ENCODE measurements at places on chromosomes 11 and 22.

DNA sequence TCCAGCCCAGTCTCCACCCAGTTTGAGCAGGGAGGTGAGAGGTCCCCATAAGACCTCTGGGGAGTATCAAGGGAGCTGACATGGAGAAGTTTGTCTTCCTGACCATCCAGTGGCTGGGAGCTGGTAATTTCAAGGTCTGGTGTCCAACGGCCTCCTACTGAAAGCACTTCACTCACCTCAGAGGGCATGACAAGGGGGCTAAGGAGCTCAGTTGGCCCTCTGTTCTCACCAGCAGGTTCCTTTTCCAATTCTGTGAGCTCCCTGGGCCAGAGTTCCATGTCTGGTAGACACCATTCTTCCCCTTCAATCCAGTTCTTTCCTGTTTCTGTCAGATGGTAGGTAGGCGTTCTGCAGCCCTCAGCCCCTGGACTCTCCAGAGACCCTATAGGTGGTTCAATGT is 3.1 kb downstream of the SELENOH start:
- no peak for DNase-seq

DNA sequence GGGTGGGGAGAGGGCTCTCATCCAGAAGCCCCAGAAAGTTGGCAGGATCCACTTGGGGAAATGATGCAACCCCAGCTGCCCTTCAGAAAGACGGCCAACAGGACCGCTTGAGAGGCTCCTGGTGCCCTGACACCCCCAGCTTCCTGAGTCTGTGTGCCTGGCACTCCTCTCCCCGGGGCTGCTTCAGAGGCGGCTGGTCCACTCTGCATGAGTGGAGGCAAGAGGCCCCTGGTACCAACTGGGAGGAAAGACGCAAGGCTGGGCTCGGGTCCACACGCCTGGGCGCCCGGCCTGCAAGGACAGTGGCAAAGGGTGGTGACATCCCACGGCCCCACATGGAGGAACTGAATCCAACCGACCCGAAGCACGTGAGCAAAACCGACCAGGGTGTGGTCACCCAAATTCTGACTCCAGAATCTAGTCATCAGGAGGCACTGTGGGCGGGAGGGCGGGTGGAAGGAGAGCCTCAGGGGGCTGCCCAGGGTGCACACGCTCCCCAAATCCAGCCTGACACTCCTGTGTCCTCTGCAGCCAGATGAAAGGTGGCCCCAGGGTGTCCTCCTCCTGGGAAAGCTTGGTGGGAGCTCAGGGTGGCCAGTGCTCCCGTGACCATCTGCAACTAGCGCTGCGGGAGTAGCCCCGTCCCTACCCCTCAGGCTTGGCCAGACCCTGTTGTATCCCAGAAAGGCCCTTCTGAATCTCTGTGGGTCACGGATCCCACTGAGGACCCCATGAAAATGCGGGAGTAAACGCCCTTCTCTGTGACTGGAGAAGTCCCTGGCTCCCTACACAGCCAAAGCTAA is 3.7 kb downstream of the RNH1 start:
- peak; percentile 18 for DNase-seq

DNA sequence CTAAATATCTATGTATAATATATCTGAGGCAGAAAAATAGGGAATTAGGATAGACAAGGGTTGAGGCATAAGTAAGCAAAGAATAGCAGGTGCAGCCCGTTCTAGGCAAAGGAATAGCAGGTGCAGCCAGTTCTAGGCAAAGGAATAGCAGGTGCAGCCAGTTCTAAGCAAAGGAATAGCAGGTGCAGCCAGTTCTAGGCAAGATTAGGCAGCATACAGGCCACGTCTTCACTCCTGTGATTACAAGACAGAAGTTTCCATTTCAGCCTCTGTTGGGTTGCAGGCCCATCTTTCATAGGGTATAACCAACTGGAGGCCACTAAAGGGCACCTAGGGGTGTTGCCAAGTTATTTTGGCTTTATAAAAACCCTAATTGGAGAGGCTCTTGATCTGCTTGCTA is 28.8 kb upstream of the CHORDC1 start:
- no peak for DNase-seq

DNA sequence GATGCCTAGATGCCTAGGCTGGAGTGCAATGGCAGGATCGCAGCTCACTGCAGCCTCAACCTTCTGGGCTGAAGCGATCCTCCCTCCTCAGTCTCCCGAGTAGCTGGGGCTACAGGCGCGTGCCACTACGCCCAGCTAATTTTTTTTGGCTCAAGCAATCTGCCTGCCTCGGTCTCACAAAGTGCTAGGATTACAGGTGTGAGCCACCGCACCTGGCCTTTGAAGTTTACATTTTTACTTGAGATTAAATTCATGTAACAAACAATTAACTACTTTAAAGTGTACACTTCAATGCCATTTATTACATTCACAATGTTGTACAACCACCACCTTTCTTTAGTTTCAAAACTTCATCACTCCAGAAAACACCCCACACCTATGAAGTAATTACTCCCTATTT is 3.5 kb upstream of the FOSL1 start:
- no peak for DNase-seq

DNA sequence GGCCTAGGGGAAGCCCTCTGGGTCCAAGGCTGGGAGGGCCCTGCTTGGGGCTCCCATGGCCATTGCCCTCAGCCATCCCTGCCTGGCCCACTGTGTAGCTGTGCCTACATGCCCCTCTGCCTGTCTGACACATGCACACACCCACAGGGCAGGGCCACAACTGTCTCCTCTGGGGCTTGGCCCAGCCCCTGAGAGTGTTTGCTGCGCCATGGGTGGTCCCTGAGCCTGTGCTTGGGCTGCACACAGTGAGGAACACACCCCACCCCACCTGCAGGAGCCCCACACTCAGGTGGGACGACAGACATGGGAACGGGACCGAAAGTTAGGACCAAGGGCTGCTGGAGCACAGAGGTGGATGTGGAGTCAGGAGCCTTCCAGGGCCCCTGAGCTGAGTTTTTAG is 489.5 kb downstream of the TBC1D22A start:
- DNase-seq: no peak

- no peak for DNase-seq
Measured at GRCh38 chr11:15580056-15580774, 465.5 kb downstream of the INSC start.

- peak; percentile 6 for DNase-seq
Measured at GRCh38 chr11:117316197-117316961, at the start of gene BACE1. BACE1 (minus strand) TSS chr11:117316256; CDS start chr11:117315795, 461 bp downstream.

- DNase-seq: no peak
Measured at GRCh38 chr11:132909021-132909606, 623.2 kb downstream of the OPCML start.

- no peak for DNase-seq
Measured at GRCh38 chr11:35583126-35583525, 35.1 kb upstream of the FJX1 start.

GRCh38 chr11:15965562-15966250 is 390.6 kb downstream of the SOX6 start:
- no peak for DNase-seq

- no peak for DNase-seq
Measured at GRCh38 chr11:113876798-113877669, 1.7 kb upstream of the USP28 start.

DNA sequence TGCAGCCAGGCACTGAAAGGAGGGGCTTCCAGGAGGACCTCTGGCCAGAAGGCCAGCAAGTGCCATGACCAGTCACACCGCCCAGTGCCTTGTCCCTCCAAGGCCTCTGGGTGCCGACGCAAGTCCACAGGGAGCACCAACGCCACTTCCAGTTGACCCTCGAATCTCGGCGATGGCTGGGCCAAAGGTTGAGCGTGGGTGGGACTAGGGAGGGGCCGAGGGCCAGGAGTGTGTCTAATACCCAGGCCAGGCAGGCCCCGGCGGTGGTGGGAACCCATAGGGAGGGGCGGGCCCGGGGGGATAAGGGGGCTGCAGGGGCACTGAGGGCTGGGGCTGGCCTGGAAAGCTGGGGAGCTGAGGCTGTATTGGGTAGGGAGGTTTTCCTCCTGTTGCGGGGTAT is 29.3 kb downstream of the CD5 start:
- no peak for DNase-seq

DNA sequence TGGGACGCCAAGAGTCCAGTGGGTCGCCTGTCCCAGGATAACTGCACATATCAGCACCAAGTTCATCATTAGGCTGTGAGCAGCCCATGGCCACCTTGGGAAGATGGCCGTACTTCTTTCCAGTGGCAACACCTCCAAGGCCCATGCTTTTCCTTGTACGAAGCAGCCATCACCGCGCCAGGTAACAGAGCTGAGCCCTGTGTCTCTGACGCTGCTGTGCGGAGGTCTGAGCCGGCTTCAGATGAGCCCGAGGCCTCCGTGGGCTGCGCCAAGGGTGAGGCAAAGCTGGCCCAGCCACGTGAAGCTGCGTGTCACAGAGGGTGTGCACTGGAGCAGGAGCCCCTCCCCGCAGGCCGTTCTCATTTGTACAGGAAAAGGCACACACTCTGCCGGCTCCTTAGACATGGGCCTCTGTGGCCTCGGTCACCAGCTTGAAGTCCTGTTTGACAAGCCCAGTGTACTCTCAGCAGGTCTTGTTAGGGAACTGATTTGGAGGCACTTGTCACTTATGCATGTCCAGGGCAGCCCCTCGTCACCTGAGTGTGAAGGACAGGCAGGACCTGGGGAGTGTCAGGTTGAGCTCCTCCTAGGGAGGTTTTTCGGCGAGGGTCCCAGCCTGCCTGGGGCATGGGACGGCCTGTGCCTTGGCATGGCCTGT is 401.5 kb downstream of the TBC1D22A start:
- DNase-seq: no peak

DNA sequence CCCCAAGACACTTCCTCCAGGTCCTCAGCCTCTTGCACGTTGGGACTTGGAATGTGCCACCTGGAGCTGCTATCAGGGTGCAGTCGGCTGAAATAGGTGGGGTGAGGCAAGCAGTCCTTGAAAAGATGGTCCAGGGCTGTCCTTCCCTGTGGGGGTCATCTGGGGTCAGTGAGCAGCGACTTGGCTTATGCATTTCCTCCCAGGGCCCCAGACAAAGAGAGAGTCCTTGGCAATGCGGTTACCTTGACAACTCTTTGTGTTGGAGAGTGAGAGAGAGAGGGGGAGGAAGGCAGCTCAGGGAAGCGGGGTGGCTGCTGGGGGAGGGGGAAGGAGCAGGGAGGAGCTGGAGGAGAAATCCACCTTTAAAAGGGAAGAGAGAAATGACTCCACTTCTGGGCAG is 93.8 kb downstream of the MIAT start:
- DNase-seq: no peak

DNA sequence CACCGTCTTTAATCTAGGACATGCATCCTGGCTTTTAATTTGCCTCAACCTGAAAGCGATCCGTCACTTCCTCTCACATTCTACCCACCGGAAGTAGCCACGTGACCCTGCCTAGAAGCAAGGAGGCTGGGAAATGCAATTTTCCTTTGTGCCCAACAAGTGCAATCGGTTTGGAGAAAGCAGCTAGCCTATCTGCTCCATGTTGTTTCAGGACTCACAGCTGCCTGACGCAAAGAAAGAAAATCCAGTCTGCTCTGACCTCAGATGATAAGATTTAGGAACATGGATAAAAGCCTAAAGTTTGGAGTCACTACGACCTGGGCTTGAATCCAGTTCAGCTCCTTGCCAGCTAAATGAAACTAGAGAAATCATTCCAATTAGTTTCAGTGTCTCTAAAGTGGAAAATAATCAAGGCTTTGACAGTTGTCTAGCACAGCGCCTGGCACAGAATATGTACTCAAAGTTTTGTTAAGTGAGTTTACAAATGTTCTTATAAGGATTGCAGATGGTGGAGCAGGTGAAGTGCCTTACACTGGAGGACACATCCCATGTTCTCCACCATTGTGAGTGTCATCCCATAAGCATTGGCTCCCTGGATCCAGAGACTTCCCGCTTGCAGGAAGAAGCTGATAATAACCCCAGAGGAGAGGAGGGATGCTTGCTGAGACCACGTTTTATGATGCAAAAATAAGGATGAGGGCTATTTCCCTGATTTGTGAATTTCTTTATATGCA is 553.7 kb downstream of the MN1 start:
- DNase-seq: no peak

- DNase-seq: no peak
Measured at GRCh38 chr11:35363854-35364780, 55.2 kb downstream of the SLC1A2 start.

DNA sequence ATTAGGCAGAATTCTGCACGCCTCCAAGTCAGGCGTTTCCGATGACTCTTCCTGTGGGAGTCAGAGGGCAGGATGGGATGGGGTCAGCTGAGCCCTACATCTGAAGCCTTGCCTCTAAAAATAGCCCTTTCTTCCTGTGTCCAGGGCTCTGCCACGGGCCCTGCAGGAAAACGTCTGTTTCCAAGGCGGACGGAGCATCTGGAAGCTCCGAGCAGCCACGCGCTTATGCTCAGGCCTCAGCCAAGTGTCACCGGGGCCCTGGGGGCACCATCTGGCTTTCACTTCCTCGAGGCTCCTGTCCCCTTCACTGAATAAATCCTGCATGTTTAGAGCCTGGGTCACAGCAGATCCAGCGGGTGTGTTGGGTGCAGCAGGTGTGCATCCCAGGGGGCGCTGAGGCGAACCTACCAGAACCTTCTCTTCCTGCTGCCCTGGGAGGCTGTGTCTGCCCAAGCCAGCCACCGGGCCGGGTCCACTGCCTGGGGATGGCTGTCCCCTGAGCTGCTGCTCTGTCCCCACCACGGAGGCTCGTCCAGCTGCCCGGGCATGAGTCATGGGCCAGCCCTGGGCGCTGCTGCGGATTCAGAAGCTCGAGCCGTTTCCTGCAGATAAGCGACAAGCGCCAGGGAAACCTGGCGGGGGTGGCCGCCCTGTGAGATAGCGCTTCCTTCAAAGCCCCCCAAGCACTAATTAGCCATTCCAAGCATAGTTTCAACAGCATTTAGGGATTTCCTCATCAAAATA is 32.0 kb upstream of the LINC01488 start:
- DNase-seq: no peak

DNA sequence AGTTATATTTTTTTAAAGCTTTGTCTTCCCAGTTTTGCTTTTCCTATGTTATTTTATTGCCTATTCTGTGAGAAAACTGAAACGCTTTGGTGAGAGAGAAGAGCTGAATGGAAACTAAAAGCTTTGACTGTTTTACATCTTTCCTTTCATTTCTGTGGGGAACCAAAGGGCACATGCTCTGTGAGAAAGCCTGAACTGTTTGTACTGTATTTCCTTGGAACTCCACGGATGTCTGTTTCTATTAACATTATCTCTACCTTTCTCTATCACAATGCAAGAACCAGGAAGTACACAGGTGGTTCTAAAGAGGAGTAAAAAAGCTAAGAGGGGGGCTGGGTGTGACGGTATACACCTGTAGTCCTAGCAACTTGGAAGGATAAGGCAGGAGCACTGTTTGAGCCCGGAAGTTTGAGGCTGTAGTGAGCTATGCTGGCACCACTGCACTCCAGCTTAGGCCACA is 43.8 kb downstream of the CELF1 start:
- no peak for DNase-seq

GRCh38 chr22:44693756-44694155 is 8.2 kb upstream of the PRR5 start:
- DNase-seq: no peak

DNA sequence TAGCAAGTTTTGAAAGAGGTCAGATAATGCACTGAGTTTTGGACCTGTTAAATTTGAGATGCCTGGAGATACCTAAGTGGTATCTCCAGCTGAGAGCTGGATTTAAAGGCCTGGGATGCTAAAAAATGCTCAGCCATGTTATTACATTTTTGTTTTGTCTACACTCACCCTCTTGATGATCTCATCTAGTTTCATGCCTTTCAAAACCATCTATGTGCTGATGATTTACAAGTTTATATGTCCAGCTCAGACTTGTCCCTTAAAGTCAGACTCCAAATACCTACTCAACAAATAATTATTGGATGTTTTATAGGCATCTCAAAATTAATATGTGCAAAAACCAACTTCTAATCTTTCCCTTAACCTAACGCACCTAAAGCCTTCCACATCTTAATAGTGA is 103.6 kb upstream of the OR9G4 start:
- DNase-seq: no peak
